ENCODE measurements at places on chromosomes 3 and 15.

DNA sequence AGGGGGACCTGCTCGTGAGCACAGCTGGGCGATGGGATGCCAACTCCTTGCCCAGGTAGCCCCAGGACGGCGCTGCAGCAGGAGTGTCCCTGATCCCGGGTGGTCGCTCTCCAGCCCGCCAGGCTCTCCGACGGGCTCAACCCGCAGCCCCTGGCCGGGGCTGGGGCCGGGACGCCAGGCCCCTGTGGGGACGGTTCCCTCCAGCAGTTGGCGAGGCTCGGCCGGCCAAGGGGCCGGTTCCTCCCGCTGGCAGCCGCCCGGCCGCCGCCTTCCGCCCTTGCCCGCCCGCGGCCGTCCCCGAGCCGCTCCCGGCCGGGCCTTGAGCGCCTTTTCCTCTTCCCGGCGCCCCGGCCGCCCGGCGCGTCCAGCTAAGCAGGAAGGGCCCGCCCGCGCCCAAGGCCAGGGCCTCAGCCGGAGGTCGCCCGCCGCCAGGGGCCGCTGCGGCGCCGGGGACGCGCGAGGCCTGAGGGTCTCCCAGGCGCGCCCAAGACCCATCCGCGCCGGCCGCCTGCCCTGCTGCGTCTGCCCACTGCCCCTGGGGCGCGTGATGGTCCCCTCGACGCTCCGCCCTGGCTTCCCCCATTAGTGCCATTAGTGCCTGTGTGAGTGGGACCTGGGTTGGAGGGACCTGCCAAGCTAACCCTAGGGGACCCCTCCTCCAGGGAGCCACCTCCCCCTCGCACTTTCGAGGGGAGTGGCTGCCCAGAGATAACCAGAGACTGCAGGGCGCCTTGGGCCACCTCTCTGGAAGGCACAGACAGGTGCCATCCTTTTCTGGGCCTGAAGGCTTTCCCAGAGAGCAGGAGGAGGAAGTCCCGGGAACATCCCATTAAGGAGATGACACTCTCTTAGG lies 106.4 kb downstream of the FBLN2 start:
- DNase-seq: no peak

GRCh38 chr3:16632395-16632794 lies 27.2 kb upstream of the DAZL start:
- no peak for DNase-seq

DNA sequence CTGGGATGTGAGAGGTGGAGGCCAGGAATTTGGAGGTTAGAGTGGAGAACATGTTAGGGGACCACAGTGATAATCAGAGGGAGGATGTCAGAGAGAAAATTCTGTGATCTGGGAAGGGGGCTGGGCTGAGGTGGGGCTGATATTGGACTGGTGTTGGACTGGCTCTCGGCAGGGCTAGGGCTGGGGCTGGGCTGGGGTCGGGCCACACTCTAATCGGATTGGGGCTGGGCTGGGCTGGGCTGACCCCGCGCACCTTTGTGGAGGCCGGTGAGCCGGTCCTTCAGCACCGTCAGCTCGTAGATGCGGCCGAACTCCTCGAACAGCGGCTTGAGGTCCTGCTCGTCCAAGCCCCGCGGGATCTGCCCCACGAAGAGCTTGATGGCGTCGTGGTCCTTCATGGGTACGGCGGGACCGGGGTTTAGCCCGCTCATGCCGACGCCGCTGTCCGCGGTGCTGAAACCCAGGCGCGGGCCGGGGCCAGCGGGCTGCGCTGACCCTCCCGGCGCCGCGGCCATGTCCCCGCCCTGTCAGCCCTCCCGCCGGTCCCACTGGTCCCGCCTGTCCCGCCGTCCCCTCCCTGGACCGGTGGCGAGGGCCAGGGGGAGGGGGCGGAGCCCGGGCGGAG lies 485 bp downstream of the CELF6 start:
- peak; percentile 49 for DNase-seq

- no peak for DNase-seq
Observed at GRCh38 chr3:131403216-131403895, 21.8 kb downstream of the NUDT16 start.

GRCh38 chr15:68594533-68595259 lies 15.9 kb downstream of the CORO2B start:
- no peak for DNase-seq

DNA sequence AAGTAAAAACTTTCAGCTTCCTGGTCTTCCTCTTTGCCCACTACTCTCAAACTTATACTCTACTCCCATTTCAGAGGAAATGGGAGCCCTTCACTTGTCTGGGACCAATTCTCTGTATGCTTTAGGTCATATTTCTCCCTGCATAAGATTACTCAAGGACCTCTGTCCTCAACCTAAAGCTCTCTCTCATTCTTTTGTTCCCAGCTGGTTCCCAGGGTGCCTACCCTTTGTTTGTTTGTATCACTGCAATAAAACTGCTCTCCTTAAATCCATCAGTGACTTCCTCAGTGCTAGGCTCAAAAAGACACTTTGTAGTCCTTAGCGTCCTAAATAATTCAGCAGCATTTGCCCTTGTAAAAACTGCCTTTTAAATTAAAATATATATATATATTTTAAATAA lies 2.9 kb downstream of the NGRN start:
- DNase-seq: no peak

- no peak for DNase-seq
Observed at GRCh38 chr3:12702501-12702900, 38.6 kb upstream of the RAF1 start.

DNA sequence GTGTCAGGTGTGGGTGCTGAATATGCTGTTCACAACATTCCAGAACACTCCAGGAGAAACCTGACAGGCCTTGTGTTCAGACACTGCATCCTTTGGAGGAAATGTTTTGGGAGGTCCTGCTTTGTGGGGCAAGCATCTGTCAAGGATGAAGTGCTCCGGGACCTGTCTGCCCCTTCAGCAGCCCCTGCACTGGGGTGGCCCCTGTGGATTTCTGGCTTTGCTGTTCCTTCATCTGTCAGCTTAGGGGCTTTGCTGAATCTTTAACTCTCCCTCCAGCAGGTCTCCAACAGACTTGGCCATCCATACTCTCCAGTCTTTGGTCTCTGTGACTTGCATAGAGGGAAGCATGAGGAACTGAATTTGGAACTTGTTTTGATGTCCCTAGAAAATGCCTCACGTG lies 3.1 kb downstream of the PRR23E start:
- DNase-seq: no peak

GRCh38 chr3:141452045-141452444 lies 34.8 kb upstream of the RASA2 start:
- no peak for DNase-seq

GRCh38 chr15:39974656-39975230 lies 40.8 kb downstream of the EIF2AK4 start:
- DNase-seq: no peak

GRCh38 chr3:61250784-61251173 lies 473 bp downstream of the FHIT start:
- peak; percentile 15 for DNase-seq

All from activated CD8-positive, alpha-beta memory T cell treated with anti-CD3 and anti-CD28 coated beads, Interleukin-2, amount 50 U/mL, for 4 hours (primary cell).